GM04503 (cell line): ENCODE measurements at places on chromosomes 1 and 21.

GRCh38 chr1:87820668-87821334 is 492.1 kb downstream of the LMO4 start:
- DNase-seq, result no peak

GRCh38 chr1:40094466-40095110 is 2.5 kb downstream of the PPT1 start:
- DNase-seq, result no peak

DNA sequence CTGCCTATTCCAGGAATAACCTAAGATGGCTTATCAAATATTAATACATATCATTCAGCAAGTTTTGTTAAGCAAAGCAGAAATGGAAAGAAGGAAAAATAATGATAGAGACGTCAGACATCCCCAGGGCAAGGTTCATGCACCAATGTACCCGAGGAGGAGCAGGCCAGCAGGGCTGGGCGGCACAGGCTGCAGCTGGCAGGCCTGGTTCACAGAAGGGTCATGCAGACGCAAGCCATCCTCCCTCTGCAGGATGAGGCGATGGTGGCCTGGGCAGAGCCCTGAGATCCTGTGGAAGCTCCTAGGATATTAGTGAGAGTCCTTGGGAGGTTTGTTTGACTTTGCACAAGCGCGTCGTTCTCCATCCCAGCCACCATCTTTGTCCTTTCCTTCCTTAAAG is 30.0 kb downstream of the BATF3 start:
- no peak for DNase-seq

GRCh38 chr1:205668951-205669340 is 11.4 kb downstream of the SLC45A3 start:
- no peak for DNase-seq

- no peak for DNase-seq
These were observed 9.2 kb upstream of the GJB3 start for GRCh38 chr1:34771573-34772371.

- DNase-seq, result no peak
These were observed 132.1 kb downstream of the IGSF21 start for GRCh38 chr1:18239671-18240070.

DNA sequence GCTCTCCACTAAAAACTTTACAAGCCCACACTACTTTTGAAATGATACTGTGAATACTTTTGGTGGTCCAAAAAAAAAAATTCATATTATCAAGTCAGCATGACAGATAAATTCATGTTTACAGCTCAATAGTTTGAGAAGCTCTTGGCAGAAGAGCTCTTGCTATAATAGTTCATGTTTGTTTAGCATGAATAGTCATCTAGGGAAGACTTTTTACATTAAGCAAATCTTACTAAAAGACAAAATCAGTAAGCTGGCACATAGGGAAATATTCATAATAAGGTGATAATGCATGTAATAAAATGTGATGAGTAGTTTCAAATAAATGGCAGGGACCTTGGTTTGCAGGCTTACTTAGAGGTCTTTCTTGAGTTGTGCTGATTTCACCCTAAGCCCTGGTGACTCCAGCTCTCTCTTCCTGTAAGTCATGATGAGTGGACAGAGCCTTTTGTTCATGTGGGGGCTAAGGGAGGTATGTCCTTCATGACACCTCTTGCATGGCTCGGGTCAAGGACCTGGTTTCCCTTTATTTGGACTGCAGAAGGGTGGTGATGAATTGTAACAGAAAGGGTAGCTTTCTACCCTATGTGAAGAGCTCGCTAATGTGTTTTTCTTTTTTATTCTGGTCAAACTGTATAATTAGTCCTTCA is 166.7 kb downstream of the GABPA start:
- no peak for DNase-seq

DNA sequence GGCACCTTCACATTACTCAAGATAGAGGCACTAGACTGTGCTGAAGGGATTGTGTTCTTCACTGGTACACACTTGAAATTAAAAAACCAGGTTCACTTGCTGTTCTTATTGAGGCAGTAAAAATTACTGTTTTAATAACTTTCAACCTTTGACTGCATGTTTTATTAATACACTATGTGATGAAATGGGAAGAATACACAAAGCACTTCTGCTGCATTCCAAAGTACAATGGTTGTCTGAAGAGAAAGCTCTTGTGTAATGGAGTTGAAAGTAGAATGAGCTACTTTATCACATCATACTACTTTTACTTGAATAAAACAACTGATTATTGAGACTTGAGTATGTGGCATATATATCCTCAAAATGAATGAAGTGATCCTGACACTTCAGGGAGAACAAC is 49.7 kb downstream of the LRRC8C start:
- DNase-seq, result no peak

GRCh38 chr1:14681182-14681581 is 82.7 kb downstream of the KAZN start:
- DNase-seq, result no peak

GRCh38 chr1:18130356-18130755 is 22.8 kb downstream of the IGSF21 start:
- no peak for DNase-seq

DNA sequence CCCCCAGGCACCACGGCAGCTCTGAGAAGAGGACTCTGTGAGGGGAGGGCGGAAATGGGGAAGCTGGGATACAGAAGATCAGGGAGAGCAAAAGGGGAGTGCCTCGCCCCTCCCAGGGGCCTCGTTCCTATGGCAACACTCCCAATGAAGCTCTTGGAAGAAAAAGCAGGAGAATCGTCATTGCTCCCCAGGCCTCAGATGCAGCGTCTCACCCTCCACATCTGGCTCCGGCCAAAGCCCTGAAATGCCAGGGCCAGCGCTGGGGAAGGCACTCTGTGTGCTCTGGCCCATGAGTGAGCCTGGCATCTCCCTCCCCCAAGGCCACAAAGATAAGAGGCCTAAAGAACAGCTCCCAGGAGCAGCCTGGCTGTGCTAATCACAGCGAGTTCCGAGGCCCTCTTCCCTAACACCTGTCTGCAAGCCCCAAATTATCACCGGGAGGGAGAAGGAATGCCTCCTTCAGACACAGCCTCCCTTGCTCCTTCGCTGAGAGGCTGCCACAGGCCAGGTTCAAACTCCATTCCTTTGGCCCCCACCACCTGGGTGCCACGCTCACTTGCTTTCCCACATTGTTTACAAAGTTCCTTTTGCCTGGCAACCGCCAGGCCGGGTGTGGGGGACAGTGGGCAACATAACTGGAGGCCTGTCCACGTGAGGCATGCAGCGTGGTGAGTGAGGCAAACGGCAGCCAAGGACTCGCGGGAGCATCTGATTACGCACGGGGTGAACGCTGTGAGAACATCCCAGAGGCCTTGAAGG is 27.8 kb downstream of the ECE1 start:
- peak; percentile 67 for DNase-seq

GRCh38 chr1:67469431-67469830 is 39.2 kb upstream of the SERBP1 start:
- DNase-seq, result no peak

DNA sequence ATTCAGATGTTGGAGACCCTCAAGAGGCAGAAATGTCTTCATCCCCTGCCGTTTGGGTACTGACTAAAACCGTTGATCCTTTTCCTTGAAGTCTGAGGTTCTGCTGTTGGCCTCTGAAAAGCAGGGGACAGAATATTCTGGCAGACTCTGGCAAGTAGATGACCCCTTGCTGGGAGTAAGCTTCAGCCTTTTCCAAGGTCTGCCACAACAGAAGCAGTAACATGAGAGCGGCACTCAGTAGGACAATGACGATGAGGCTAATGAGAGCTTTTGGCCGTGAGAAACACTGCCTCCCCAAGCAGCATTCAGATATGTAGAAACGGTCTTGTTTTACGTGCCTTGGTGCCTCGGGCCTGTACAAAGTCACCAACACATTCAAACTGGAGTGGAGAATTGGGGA is 143.7 kb downstream of the ST6GALNAC5 start:
- no peak for DNase-seq
